ENCODE measurements at places on chromosomes 2 and 18.
A peak's percentile ranks its signal among the peaks of the same experiment; 100 is the strongest.

GRCh38 chr2:222319586-222320435, 21.0 kb upstream of the PAX3 start:
- no peak for DNase-seq

- DNase-seq = no peak
Measured at GRCh38 chr2:160415991-160416390, 77.6 kb downstream of the RBMS1 start.

- no peak for DNase-seq
Measured at GRCh38 chr2:10810202-10811161, 2.1 kb downstream of the PDIA6 start.

DNA sequence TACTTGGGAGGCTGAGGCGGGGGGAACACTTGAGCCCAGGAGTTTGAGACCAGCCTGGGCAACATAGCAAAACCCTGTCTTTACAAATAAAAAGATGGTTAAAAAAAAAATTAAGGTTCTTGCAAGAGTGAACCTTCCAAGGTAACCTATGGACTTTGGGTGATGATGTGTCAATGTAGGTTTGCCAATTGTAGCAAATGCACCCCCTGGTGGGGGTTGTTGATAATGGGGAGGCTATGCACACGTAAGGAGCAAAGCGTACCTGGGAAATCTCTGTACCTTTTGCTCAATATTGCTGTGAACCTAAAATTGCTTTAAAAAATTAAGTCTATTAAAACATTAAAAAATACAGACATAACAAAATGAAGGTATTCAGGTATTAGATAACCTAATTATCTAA, 70.4 kb downstream of the CWC22 start:
- peak; percentile 66 for DNase-seq

DNA sequence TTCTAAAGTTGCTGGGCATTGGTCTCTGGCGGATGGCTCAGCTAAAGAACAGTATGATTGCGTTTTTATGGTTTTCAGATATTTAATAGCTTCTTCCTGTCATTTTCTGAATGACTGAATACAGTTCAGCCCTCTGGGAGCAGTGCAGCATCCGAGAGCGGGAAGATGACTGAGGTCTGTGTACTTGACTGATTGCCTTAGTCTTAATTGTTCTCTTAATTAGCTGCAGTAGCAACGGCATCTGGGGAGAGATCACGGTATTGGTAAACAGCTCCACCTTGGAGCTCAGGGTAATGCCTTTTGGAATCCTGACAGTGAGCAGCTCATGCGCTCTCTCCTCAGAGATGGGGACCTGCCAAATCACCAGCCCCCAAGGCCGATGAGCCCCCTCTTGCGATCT, 481.4 kb upstream of the SPRED2 start:
- no peak for DNase-seq

- DNase-seq = no peak
Measured at GRCh38 chr2:129610766-129611165, 368.7 kb upstream of the RAB6C start.

- peak; percentile 78 for DNase-seq
Measured at GRCh38 chr2:26172871-26173775, at the start of gene GAREM2. Gene GAREM2 (plus strand): TSS chr2:26173088. CDS start chr2:26173221, 133 bp downstream.

DNA sequence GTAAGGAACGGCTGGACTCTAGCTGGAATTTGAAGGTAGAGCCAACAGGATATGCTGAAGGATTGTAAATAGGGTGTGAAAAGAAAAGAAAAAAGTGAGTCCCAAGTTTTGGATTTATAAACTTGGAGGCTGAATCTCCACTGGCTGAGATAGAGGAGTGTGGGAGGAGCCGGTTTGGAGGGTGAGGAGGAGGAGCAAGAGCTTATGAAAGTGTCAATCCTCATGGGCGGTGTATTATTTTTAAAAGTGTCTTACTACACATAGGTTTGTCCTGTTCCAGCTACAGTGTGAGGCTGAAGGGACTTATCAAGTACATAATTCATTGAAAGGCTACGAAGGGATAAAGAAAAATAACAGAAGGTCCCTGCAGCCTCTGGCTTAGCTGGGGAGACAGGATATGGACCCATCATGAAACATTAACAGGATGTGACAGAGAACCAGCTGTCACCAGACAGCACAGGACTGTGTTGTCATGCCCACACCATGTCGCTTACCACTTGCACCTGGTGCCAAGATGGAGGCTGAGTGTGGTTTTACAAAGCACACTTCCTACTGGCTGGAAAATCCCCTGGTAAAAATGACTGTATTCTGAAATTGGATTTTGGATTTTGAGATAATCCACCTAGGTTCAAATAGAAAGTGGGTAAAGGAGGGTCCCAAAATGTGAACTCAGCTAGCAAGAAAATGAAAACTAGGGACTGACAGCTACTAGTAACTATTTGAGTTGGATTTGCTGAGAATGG, 2.5 kb upstream of the MREG start:
- no peak for DNase-seq

DNA sequence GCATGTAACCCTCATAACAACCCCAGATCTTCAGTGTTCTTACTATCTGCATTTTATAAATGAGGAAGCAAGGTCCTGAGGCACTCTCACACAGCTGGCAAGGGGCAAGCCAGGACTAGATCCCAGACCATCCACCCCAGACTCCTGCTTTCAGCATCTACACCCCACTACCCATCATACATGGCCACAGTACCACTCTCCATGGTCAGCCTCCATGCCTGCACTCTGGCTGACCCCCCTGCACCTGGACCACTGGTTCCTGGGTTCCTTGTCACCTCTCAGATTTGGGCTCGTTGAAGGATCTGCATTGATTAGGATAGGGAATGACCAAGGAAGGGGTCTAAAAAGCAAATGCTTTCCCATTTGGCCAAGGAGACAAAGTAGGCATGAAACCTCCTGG, 36.0 kb upstream of the TEX51 start:
- DNase-seq = no peak

GRCh38 chr2:16396986-16397385, 268.6 kb downstream of the CYRIA start:
- DNase-seq = no peak

GRCh38 chr2:45014016-45014702, 4.9 kb upstream of the SIX2 start:
- peak; percentile 89 for DNase-seq

DNA sequence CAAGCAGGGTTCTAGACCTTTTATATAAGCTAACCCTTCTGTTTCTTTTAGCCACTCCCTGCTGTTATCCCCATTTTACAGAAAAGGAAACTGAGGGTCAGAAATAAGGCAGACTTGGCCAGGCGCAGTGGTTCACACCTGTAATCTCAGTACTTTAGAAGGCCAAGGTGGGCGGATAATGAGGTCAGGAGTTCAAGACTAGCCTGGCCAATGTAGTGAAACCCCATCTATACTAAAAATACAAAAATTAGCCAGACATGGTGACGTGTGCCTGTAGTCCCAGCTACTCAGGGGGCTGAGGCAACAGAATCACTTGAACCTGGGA, 14.3 kb downstream of the RUFY4 start:
- DNase-seq = no peak

- no peak for DNase-seq
Measured at GRCh38 chr2:191749181-191749540, 71.2 kb downstream of the NABP1 start.

GRCh38 chr2:242064364-242065250, 195.1 kb downstream of the RTP5 start:
- DNase-seq = no peak

- DNase-seq = no peak
Measured at GRCh38 chr2:233942731-233943130, 25.6 kb downstream of the TRPM8 start.

- peak; percentile 19 for DNase-seq
Measured at GRCh38 chr2:228535396-228535795, 353.9 kb upstream of the SPHKAP start.

DNA sequence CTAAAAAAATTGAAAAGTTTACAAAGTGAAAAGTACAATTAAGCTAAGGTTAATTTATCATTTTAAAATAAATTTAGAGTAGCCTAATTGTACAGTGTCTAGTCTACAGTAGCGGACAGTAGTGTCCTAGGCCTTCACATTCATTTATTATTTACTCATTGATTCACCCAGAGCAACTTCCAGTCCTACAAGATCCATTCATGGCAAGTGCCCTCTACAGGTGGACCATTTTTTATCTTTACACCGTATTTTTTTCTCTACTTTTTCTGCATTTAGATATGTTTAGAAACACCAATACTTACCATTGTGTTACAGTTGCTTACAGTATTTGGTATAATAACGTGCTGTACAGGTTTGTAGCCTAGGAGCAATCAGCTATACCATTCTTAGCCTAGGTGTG, 84.1 kb downstream of the TSN start:
- no peak for DNase-seq

GRCh38 chr18:31603315-31603714, 11.6 kb downstream of the TTR start:
- DNase-seq = no peak

- peak; percentile 67 for DNase-seq
Measured at GRCh38 chr2:143513081-143513480, 383.9 kb downstream of the ARHGAP15 start.

DNA sequence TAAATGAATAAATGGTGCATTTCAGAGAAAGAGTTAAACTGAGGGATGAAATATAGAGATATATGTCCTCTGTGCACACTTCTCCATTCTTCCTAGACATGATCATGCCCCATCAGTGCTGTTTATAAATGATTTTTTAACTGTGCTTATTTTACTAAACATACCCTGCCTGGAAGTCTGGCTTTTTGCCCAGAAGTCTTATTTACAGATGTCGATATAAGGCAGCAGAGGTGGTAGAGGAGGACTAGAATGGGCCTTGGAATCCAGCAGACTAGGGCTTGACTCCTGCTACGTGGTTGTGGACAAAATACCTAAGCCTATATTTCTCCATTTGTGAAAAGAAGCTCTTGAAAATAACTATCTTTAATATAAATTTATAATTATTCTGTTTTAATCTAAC, 355.5 kb downstream of the RAD51AP2 start:
- DNase-seq = no peak

DNA sequence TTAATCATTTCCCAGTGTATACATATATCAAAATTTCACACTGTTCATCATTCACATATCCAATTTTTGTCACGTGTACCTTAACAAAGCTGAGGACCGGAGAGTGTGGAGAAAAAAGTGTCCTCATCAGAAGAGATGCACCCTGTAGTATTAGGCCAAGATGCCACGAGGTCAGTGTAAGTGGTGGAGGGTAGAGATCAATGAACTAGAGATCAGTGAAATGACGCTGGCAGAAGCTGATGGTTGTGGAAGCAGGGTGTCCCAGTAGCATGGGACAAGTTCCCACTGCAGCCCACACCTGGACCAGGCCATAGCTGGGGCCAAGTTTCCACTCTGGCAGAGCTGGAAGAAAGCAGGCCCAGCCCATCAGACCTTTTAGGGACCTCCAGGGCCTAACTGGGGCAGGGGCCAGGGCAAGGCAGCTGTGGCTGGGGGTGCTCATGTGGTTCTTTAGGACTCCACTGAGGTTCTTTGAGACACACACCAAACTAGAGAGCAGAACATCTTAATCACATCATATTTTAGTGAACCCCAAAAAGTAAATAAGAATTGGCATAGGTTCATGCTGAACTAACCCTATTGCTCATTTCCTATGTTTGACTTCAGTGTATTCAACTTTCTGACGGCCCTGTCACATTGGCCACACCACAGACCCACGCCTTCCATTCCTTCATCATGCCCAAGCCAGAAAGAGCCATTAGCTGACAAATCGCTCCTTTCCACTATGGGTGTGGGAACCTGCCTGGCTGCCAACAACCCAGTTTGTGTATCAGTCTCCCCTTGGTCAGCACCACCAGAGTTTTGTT, 21.6 kb upstream of the GPR55 start:
- no peak for DNase-seq

DNA sequence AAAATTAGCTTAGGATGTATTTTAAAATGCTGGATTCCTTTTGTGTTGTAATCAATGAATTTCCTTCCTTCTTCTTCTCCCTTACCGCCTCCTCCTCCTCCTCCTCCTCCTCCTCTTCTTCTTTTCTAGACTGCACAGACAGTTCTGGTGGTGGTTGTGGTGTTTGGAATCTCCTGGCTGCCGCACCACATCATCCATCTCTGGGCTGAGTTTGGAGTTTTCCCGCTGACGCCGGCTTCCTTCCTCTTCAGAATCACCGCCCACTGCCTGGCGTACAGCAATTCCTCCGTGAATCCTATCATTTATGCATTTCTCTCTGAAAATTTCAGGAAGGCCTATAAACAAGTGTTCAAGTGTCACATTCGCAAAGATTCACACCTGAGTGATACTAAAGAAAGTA, 18.8 kb downstream of the GALR1 start:
- DNase-seq = no peak

GRCh38 chr18:48354746-48355260, 54.4 kb downstream of the ZBTB7C start:
- no peak for DNase-seq

DNA sequence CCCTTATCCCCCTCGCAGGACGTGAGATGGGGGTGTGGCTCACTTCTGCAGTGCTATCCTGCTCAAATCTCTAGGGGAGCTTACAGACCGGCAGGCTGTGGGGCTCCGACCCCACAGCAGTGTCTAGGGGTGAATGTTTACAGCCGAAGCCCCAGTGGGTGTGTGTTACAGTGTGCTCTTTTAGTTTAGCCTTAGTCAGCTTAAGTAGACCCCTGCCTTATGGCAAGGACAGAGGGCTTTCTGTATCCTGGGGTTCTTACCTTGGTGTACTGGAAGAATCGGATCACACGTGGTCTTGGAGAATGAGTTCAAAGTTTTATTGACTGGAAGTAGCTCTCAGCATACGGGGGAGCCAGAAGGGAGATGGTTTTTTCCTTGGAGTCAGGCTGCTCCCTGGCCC, 348.2 kb upstream of the GYPC start:
- DNase-seq = no peak

GRCh38 chr18:73120626-73121025, 252.8 kb upstream of the NETO1 start:
- DNase-seq = no peak

GRCh38 chr2:132497591-132497990, 81.0 kb downstream of the GPR39 start:
- DNase-seq = no peak

GRCh38 chr2:50854381-50854780, 177.6 kb downstream of the NRXN1 start:
- DNase-seq = no peak

DNA sequence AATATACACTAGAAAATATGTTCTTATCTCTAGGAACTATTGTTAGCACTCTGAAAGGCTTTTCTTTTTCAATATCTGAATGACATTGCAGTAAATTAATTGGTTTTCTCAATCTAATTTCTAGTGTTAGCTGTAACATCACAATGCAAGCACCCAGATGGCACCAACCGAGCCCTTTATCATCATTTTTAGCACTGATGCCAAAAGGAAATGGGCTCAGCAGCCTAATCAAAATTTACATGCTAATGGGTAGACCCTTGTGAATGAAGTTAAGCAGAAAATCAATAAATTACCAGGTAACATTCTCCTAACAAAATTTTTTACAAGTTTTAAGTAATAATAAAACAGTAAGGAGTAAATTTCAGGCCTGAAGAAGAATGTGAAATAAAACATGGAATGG, 53.5 kb upstream of the PGAP1 start:
- no peak for DNase-seq

DNA sequence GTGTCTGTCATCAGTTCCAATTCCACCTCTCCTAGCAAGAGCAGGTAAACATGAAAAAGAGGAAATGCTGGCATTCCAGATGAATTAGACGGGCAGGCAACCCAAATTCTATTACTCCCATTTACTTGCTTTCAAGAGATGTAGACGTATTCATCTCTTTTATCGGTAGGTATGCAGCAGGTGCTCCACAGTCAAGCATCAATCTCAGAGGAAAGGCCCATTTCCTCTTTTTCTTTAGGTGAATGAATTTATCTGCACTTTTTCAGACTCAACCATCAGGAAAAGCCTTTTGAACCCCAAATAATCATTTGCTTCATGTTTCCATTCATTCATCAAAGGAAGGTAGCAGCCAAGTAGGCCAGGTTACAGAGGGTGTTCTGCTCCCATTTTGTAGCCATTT, 27.9 kb downstream of the DPYSL5 start:
- DNase-seq = no peak

GRCh38 chr2:121626777-121627524, 22.3 kb downstream of the CLASP1 start:
- DNase-seq = no peak

All from neural progenitor cell (in vitro differentiated cells).